ENCODE measurements at places on chromosomes 3 and 15. TPM values are rescaled to one million over a fixed set of nuclear protein-coding genes. Genes with fewer than 3 reads are reported as not detected.

DNA sequence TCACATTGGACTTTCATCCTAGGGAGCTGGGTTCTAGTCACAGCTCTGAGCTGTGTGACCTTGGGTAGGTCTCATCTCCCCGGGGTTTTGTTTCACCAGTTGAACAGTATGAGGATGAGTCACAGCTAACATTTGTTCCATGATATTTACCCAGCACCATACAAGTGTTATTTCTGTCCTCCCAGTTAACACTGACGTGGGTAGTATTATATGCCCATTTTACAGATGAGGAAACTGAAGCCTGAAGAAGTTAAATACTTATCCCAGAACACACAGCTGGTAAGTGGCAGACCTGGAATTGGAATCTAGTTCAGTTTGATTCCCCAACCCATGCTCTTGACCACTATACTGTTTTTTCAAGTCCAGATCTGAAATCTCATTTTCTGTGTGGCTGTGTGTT, 908 bp upstream of the RARB start:
- H3K36me3 ChIP-seq = no peaks in the 10 kb centered on the region
- H3K4me1 ChIP-seq = peaks cover 30% of the 10 kb centered on the region
- peak; percentile 77 for DNase-seq
- no peaks in the 10 kb centered on the region for H3K27me3 ChIP-seq

The GASK1A gene
- not detected for total RNA-seq

The PML gene
- 119 TPM for total RNA-seq

GRCh38 chr3:128462931-128463330, 3.8 kb downstream of the DNAJB8 start:
- no peaks in the 10 kb centered on the region for H3K36me3 ChIP-seq
- H3K4me1 ChIP-seq = no peaks in the 10 kb centered on the region
- H3K4me3 ChIP-seq = no peak overlapping the region

GRCh38 chr15:69039516-69040225, 25.2 kb downstream of the NOX5 start:
- H3K27me3 ChIP-seq = peaks cover 38% of the 10 kb centered on the region
- no peak overlapping the region for H3K4me3 ChIP-seq
- H3K36me3 ChIP-seq = no peaks in the 10 kb centered on the region
- H3K4me1 ChIP-seq = peaks cover 13% of the 10 kb centered on the region

Measured in astrocyte (in vitro differentiated cells and primary cell).